Transverse colon (tissue), 4 donors: ENCODE measurements at places on chromosomes 3 and 15.

- DNase-seq, result no peak
These were observed 119.2 kb downstream of the GHSR start for GRCh38 chr3:172329070-172329469.

DNA sequence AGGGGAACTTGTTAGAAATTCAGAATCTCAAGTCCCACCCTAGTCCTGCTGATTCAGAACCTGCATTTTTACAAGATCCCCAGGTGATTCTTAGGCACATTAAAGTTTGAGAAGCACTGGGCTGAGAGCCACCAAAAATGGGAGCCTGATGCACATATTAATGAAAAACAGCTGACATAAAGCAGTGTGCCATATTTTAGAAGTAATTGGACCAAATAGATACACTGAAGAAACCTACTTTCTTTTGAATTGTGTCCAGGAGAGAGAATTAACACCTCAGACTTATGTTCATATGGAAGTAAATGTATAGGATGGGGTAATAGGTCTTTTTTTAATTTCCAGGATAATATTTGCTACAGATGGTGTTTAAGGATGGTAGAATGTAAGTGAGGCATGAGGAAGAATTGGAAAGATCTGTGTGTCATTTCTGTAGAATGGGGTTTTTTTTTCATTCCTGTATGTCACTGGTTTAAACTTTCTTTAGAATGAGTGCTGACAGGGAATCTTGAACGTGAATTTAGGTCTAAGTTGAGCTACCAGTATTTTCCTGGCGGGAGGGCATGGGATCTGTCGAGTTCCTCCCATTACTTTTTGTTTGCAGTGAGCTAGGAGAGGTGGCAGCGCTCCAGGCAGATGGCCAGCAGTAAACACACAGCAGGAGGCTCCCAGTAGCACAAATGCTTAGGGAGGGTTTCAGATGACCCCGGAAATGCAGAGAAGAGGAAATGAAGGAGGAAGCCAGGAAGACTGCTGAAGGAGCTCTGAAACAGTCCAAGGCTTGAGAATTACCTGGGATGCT is 185.6 kb downstream of the PLCL2 start:
- DNase-seq, result peak; percentile 44

- no peak for DNase-seq
These were observed 42.5 kb downstream of the LPP start for GRCh38 chr3:188196232-188196990.

GRCh38 chr15:32905481-32905880 is 187.7 kb downstream of the GREM1 start:
- DNase-seq, result no peak

DNA sequence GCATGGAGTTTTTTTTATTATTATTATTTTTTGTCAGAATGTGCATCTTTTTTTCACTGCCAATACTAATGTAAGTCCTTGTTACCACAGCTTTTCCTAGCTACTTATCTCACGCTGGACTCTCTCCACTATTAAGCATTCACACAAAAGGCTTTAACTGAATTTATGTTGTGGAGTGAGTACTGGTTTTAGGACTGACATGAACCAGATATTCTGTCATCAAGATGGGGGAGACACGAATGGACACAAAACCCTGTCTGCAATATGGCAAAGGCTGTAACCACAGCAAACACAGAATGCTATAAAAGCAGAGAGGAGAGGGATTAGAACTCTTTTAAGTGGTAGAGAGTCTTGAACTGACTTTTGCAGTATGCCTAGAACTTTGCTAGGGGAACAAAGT is 592.2 kb upstream of the TBL1XR1 start:
- no peak for DNase-seq

DNA sequence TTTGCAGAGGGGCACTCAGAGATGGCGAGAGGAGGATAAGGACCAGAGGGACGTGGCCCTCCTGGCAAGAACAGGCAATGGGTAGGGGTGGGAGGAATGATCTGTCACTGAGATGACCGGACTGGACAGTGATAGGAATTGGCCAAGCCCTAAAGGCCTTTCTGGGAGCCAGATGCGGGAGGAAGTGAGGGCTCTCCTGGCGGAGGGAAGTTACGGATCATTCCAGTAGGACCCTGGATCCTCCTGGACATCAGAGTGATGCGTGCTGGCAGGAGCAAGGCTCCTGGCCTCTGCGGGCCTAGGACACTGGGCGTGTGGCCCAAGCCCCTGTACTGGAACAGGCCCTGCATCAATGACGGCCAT is 23.4 kb downstream of the KIF7 start:
- no peak for DNase-seq

DNA sequence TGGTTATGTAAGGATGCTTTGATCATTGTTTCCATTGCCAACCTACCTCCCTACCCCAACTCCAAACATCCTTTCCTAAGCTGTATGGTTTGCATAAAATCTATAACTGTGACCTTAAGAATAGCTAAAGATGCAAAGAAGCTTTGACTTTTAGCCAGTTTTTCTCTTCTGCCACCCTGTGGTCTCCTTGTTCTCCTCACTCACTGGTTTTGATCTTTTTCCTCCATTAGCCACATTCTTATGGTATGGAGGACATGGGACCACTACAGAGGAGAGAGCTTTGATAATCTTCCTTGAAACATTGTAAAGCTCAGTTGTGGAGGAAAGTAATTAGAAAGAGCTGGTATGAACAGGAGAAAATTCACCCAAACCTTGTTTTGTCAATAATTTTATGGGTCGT is 115.9 kb downstream of the NEK11 start:
- DNase-seq, result no peak

DNA sequence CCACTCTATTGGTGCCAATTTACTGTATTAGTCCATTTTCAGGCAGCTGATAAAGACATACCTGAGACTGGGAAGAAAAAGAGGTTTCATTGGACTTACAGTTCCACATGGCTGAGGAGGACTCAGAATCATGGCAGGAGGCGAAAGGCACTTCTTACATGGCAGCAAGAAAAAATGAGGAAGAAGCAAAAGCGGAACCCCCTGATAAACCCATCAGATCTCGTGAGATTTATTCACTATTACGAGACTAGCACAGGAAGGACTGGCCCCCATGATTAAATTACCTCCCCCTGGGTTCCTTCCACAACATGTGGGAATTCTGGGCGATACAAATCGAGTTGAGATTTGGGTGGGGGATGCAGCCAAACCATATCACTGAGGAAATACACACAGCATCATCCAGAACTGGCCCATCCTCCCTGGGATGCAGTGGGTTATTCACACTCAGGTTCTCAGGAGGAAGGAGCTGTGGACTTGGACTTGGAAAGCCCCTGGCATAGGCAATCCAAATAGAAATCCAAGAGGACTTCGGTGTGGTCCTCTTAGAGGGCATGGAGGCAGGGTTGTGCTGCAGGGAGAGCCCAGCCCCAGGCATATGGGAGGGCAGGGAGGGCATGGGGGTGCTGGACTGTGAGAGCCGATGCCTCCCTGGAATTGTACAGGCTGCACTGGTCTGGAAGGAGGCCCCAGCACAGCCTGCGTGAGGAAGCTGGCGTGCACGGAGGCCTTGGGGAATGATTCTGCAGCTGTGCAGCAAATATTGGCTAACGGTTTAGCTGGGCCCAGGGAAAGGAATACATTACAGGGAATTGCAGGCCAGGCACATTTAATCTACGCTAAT is 62.9 kb downstream of the EFCAB12 start:
- no peak for DNase-seq

DNA sequence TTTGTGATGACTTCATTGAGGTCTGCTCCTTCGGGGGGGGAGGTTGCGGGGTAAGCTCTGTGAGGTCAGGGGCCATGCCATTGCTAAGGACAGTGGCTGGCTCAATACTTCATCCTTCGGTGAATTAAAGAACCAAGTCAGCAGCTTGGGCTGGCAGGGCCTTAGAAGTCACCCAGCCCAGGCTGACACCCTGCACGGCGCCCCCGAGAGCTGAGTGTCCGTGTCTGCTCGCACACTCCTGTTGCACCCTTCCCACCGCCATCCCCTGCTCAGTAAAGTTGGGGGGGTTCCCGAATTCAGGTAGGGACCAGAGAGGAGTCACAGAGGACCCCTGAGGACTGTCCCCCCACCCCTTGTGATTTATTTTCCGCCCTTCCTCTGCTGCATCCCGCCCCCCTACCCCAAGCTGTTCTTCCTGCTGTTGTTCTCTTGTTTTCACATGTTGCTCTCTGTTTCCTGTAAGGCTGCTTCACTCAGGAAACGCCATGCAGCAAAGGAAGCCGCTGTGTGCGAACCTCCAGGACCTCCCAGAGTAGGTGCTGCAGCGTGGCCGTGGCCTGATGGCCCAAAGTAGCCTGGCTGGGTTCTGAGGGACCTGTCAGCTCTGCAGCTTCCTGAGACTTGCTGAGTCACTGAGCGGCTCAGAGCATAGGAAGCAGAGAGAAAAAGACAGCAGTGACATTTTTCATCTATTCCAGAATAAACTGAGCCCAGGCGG is 14.4 kb downstream of the EFCC1 start:
- peak; percentile 39 for DNase-seq

- DNase-seq, result no peak
These were observed 130.3 kb downstream of the ATP8B4 start for GRCh38 chr15:49988766-49989165.

GRCh38 chr3:181715571-181716340 is 4.0 kb downstream of the SOX2 start:
- DNase-seq, result no peak

DNA sequence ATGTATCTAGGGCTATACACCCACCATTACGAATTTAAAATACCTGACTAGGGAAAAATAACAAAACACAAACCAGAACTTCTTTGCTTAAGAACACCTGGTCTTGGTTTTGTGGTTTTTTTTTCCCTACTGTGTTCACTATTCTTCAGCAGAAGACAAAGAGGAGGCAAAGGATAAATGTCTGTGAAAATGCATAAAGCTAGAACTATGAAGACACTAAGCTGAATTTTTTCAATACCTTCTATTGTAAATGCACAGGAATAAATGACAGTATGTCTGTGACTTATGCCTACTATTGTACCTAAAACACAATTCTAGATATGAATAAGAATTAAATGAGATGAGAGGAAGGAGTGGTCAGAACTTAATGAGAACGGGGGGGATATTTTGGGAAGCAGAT is 86.9 kb downstream of the TBL1XR1 start:
- DNase-seq, result no peak

DNA sequence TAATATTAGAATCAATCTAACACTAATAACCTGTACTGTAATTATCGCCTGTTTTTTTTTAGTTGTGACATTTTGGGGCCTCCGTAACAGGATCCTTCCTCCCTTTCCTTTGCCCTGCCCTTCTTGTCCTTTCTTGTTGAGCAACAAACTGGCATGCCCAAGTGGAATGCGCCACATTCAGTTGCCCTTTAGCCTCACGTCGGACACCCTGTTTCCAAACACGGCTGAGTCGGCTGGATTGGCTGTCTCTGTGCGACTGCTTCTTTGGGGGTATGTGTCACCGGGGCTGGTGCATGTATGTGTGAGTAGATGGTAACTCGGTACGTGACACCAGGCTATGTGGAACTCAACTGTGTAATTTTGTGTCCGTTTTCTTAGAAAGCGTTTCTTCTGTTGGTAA is 24.1 kb downstream of the TRAK1 start:
- DNase-seq, result no peak

- DNase-seq, result no peak
These were observed 7.9 kb upstream of the CPNE9 start for GRCh38 chr3:9695746-9696145.

GRCh38 chr3:4819746-4820145 is 159.5 kb upstream of the BHLHE40 start:
- no peak for DNase-seq

- DNase-seq, result no peak
These were observed 18.2 kb downstream of the APBA2 start for GRCh38 chr15:28904003-28904402.

- no peak for DNase-seq
These were observed 8.9 kb upstream of the RLBP1 start for GRCh38 chr15:89230277-89230676.

GRCh38 chr3:2921452-2921851 is 188.7 kb downstream of the IL5RA start:
- DNase-seq, result no peak

GRCh38 chr3:38645076-38645475 is 4.4 kb downstream of the SCN5A start:
- no peak for DNase-seq

GRCh38 chr15:90459368-90459767 is 70.4 kb upstream of the CRTC3 start:
- DNase-seq, result no peak

GRCh38 chr3:161049683-161050248 is 55.4 kb downstream of the B3GALNT1 start:
- no peak for DNase-seq
